Fibroblast of skin of right quadriceps (primary cell): ENCODE measurements at places on chromosomes 12 and 14.

GRCh38 chr12:129607301-129607700 lies 296.5 kb downstream of the TMEM132D start:
- peak; percentile 78 for DNase-seq

DNA sequence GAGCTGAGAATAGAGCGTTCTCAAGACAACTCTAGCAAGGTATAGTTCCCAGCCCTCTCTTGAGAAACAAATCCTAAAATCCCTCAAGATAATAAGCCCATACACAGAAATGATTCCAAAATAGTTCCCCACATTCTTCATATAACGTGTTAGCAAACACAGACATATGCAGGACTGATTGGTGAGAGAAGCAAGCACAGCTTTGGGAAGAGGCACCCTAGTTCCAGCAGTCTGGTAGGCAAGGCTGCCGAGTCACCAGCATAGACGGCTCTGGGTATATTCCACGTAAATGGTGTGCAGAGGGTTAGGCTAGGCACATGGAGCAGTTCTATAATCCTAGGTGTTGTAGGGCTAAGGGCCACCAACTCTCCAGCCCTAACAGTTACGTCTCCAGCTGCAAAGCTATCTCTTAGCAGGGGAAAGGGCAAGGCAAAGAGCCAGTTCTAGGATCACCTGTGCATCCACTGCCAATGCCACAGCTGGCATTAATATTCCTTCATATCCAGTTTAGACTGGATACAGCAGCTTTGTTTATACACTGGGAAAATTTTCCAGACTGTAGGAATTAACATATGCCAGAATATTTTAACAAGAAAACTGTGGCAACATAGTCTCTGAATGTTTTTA lies 52.9 kb downstream of the SH2B3 start:
- DNase-seq, result no peak

DNA sequence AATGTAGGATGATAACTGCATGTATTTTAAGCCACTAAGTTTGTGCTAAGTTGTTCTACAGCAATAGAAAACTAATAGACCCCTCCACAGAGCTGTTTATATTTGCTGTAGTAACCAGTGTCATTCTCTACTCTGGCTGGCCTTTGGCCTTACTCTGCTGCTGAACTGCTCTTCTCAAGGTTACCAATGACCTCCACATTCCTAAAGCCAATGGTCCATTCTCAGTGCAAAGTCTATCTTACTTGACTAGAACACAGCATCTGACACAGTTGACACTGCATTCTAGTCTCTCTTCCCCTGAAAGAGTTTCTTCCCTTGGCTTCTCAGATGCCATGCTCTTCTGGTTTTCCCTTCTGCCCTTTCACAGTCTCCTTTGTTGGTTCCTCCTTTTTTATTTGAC lies 154.8 kb upstream of the CRY1 start:
- DNase-seq, result no peak

DNA sequence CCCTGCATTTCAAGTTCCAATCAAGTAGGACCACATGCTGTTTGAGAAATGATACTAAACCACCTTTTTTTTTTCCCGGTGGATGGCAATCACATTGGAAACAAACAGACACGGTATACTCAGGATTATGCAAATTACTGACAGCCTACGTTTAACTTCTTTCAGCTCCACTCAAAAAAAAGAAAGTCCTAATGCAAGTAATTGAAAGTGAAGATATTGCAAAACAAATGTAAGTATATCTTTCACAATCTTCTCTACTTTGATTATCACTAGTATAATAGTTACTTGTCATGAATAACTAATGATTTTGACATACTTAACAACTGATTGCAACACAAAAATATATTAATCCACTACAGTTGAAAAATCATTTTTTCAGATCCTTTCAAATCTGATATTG lies 2.6 kb upstream of the OSBPL8 start:
- no peak for DNase-seq

DNA sequence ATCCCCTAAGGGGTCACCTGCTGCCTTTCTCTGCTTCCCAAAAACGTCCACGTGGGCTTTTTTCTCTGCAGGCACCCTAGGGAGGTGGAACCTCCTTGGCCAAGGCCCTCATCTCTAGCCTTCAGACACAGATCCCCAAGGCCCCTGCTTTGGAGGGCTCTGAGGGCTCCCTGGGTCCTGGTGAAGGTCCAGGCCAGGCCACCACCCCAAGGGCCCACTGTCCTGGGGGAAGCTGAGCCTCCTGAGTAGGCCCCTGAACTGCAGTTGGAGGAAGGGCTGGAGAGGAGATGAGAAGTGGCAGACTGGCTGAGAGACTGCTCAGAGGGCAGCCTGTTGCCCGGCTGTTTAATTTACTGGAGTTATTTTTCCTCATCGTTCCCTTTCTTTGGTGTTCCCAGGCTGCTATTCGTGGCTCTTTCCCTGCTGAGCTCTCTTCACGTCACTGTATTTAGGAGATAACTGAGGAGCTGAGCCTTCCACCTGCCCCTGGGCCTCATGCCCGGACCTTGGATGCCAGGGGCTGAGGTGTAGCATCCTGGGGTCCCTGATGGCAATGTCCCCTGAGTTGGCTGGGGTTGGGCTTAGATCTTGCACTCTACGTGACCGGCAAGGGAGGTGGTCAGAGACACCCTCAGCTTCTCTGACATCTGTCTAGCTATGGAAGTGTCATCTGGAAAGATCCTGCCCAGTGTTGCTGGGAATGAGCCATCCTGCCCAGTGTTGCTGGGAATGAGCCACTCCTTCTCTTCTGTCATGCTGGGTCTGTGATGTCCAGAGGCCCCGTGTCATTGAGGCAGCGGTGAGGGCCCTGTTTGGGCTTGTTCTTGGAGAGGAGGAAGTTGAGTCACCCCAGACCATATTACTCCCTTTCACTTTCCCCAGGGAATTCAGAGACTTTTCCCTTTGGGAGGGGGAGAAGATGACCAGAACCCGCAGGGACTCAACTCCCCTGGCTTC lies 139.8 kb downstream of the TSPAN9 start:
- peak; percentile 62 for DNase-seq

- no peak for DNase-seq
These were observed 2.7 kb downstream of the GPR65 start for GRCh38 chr14:88007608-88008007.

DNA sequence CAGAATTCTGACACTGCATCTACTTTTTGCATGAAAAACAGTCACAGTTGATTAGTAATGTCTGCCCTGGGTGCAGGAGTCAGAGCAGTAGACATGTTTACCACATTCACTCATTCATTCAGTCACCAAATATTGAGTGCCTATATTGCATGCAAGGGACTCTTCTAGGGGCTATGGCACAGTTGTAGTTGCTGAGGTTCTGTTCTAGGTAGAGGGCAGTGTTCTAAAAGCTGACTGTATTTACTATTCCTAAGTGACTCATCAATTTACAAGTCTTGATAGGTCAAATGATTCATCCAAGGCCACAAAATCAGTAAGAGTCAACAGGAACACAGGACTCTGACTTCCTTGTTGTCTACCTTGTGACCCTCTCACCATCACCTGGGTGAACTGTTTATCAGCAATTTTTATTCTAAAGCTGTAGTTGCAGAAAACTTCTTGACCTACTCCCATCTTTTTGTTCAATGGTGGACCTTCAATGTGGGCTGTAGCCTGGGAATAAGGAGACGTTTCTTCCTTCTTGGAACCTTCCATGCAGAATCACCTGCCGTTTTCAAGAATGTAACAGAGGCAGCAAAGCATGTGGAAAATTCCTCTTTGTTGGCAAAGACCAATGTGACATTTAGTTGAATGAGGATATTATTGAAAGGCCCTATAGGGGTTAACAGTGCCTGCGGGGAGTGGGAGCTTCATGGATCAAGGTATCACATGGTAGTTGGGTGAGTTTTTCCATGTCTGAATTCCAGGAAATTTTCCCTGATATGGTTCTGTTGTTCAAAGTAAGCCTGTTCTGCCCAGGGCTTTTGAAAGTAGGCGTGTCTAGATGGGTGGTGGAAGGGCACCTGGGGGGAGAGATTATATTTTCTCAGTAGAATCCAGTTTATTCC lies 223.2 kb downstream of the KTN1 start:
- no peak for DNase-seq

GRCh38 chr12:122304924-122305323 lies 38.6 kb upstream of the VPS33A start:
- DNase-seq, result no peak

DNA sequence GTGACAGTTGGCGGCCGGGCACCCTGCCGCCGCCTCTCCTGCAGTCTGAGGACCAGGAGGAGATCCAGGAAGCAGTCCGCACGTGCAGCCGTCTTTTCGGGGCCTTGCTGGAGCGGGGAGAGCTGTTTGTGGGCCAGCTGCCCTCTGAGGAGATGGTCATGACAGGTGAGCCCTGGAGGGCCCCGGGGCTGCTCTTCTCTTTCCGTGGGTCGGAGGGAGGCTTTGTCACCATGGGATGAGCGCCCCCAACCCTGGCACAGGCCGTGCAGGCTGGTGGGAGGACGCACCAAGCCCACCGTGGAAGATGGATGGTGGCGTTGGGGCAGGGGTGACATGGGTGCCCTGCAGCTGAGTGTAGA lies 532 bp downstream of the NOC4L start:
- no peak for DNase-seq

DNA sequence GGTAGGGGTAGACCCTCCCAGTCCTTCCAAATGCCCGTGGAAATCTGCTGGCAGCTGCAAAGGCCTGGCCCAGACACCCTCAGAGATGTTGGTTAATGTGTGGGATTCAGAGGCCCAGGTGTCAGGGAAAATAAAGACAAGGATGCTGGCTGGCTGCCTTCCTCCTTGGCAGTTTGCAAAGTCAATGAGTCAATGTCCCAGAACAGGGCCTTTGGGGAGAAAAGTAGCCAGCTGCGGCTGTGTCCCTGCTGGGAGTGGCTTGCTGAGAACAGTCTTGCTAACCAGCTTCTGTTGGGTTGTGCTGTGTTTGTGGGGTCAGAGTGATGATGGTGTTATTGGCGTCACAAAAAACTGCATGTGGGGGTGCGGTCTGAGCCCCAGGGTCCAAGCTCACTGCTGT lies 29.2 kb downstream of the GLRX5 start:
- no peak for DNase-seq

DNA sequence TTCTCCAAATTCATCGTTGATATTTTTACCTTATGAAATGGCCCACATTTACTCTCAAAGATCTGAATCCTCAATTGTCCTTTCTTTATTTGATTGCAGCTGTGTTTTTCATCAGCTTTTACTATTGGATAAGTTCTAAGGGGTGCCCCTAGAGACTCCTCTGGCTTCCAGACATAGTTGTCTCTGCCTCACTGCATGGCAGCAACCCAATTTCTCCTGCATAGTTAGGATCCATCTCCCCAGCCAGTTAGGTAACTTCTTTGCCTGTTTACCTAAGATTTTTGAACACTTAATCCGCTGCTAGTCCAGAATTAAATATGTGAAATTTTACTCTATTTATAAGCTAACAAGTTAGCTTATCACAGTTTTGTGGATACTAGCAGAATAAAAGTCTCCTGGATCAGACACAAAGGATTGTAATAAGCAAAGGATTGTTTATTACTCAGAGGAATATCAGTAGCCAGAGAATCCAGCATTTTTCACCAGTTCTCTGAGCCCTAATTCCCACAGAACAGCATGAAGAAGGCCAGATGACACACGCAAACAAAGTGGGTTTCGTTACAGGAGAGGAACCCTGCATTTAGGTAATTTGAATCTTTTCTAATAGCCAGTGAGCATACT lies 101.1 kb downstream of the BBS10 start:
- DNase-seq, result peak; percentile 70

DNA sequence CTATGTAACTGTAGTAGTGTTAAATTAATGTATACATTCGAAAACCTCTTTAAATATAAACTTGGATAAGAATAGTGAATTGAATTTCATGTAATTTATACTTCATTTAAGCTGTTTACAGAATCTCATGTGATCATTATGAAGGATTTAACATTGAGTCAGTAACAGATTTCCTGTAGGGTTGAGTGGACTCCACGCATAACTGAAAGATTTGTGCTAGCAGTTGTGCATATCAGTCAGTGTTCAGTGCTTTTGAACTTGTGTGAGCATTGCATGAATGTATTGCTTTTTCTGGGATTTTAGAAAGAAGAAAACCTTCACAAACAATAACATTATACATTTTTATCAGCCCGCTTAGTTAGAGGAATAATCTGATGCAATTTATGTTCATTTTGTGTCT lies 1435.3 kb downstream of the LRFN5 start:
- DNase-seq, result no peak

DNA sequence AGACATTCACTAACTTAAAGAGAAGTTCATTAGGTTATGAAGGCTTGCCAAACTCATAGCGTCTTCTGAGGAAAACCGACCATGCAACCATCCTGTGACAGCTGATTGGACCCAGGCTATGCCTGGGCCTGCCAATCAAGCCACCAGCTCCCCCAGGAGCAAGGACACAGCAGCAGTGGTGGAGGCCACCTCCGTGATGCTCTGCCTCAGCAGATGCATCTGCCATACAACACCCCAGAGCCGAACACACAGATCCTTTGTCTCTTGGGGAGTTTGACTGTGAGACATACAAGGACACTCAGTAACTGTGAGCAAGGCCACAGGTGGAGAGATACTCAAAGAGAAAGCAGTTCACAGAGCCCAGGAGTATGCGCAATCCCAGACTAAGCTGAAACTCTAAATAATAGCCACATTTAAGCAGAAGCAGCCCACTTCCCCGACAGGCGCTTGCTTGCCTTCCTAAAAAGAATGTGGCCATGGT lies 10.0 kb upstream of the CNIH1 start:
- no peak for DNase-seq

GRCh38 chr12:26798023-26798422 lies 35.0 kb downstream of the ITPR2 start:
- peak; percentile 42 for DNase-seq

DNA sequence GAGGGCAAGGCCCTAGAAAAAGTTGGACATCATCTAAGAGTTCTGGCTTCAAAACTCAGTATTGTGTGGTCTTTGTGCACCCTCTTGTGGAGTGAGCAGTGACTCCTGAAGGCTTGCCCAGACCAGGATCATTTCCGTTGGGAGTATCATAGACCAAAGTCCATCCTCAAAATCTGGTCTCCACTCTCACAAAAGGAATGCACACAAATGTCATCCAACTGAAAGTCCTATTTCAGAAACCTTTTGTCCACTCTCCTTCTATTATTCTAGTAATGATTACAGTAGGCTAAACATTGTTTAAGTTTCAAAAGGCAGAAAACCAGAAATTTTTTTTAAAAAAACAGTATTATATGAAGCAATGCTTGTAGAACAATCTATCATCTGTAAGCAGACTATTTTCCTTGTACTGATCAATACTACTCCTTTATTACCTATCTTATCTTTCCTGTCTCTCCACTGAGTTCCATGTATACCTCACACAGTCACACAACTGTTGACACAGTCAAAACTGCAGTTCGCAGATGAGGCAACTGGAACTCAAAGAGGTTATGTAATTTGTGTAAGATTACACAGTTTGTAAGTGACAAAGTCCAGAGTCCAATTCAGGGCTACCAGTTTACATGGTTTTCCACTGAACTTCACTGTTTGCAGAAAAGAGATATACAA lies 41.4 kb downstream of the COX16 start:
- peak; percentile 34 for DNase-seq

- DNase-seq, result no peak
These were observed 4.5 kb upstream of the SH2B3 start for GRCh38 chr12:111401167-111401605.
